ENCODE measurements at places on chromosomes 1 and 21. TPM values are rescaled to one million over a fixed set of nuclear protein-coding genes. Genes with fewer than 3 reads are reported as not detected.

OR2L2 gene
- under 0.01 TPM for total RNA-seq

CHIA gene
- under 0.01 TPM for total RNA-seq

CYP4Z1 gene
- total RNA-seq: not detected

OR10K2 gene
- total RNA-seq: not detected

HLCS gene
- total RNA-seq: 10.2 TPM

HSPA6 gene
- total RNA-seq: 2.8 TPM

F5 gene
- 13.9 TPM for total RNA-seq

GJC2 gene
- 0.84 TPM for total RNA-seq

ATXN7L2 gene
- 4.4 TPM for total RNA-seq

BSND gene
- not detected for total RNA-seq

ADAMTS4 gene
- 0.21 TPM for total RNA-seq

GSTM2 gene
- total RNA-seq: 16.1 TPM

DAP3 gene
- 111 TPM for total RNA-seq

GPR37L1 gene
- total RNA-seq: not detected

FTCD gene
- 0.10 TPM for total RNA-seq

CELA3B gene
- not detected for total RNA-seq

CCDC17 gene
- 2.6 TPM for total RNA-seq

A3GALT2 gene
- total RNA-seq: not detected
